NCI-H1930 (cell line): ENCODE measurements at places on chromosomes 1 and 21.
A peak's percentile ranks its signal among the peaks of the same experiment; 100 is the strongest.

DNA sequence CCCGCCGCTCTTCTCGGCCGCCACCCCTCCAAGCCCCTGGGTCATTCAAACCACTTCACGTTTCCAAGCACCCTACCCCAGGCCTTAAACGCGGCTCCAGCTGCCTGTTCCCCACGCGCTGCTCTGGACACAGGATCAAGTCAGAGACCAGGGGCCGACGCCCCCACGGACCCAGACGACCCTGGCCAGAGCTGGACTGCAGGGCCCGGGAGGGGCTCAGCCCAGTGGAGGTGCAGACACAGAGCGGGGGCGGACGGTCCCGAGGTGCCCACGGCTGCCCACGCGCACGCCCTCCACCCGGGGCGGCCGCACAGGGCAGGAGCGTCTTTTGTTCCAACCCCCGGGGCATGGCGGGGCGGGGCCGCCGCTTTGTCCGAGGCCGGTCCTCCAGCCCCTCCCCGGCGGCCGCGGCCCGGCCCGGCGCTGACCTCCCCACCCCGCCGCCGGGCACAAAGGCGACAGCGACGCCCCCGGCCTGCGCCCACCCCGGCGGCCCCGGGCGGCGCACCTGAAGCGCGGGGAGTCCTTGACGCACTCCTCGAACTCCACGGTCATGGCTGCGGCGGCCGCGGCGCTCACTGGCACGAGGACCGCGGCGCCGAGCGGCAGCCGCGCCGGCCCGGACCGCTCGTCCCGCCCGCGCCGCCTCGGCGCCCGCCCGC is 338 bp downstream of the ACAP3 start:
- no peak for DNase-seq

DNA sequence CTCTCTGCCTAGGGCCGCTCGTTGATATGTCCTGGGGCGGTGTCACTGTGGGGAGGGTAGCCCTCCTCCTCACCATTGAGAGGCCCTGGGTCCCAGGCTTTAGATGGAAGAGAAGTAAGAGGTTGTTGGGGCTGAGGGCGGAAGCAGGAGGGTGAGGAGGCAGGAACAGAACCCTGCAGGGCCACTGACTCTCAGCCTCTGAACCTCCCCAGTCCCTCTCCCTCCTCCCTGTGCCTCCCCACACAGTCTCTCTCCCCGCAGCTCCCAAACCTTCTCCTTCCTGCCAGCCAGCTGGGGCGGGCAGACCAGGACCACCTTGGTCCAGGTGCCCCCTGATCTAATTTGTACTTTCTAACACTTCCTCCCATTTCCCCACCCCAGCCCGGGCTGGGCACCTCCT is 14.3 kb upstream of the FAM131C start:
- no peak for DNase-seq

DNA sequence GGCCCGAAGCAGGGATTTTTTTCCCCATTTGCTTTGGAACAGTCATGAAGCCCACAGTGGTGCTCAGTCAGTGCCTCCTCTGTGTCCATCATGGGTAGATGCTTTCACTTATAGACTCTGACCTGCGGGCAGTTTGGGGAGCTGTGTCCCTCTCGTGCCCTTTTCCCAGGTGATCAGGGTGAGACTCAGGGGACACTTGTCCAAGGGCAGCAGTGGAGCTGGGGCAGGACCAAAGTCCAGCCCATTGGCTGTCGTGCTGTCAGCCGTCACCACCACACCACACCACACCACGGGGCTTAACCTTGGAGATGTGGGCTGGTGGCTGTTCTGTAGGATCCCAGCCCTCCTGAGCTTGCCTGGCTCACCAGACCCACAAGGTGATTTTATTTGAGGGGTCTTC is 34.9 kb downstream of the SIM2 start:
- DNase-seq = no peak

- DNase-seq = no peak
Measured at GRCh38 chr1:116002781-116003420, 26.6 kb downstream of the SLC22A15 start.

DNA sequence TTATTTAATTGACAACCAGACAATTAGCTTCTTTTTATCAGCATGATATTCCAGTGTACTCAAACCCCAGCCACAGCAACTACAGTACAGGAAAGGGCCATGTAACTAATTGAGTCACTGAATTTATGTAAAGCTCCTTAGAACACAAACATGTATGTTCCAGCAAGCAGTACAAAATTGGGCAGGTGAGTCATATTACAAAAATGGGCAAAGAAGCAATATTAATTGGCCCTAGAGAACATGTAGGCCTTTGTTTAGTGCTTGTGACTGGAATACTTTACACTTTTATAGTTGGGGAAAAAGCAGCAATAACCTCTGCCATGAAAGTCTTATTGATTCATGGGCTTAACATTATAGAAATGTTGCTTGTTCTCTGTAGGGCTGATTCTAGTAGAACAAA is 31.8 kb downstream of the CLEC20A start:
- no peak for DNase-seq

- no peak for DNase-seq
Measured at GRCh38 chr1:76687307-76688175, 179.7 kb upstream of the ST6GALNAC5 start.

DNA sequence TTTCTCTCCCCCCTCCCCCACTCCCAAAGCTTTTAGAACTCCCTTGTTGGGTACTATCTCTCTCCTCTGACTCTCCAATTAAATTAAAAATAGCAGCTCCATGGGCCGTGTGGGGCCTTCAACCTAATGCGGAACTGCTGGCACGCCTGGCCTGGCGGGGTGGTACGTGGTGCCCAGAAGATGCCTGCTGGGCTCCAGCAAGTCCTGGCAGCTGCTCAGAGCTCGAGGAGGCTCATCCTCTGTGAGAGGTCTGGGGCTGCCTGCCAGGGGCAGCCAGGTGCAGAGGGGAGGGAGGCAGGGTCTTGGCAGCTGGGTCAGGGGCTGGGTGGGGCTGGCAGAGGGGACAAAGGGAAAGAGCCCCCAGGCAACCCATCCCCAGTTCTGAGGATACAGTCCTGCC is 74.4 kb downstream of the ACTL8 start:
- no peak for DNase-seq

GRCh38 chr21:27649323-27649722 is 682.4 kb upstream of the ADAMTS5 start:
- no peak for DNase-seq

GRCh38 chr1:119779869-119780356 is 11.2 kb upstream of the HMGCS2 start:
- DNase-seq = no peak

GRCh38 chr1:164583835-164584539 is 25.0 kb downstream of the PBX1 start:
- no peak for DNase-seq

- DNase-seq = no peak
Measured at GRCh38 chr1:77524038-77524437, 158.4 kb downstream of the ZZZ3 start.

DNA sequence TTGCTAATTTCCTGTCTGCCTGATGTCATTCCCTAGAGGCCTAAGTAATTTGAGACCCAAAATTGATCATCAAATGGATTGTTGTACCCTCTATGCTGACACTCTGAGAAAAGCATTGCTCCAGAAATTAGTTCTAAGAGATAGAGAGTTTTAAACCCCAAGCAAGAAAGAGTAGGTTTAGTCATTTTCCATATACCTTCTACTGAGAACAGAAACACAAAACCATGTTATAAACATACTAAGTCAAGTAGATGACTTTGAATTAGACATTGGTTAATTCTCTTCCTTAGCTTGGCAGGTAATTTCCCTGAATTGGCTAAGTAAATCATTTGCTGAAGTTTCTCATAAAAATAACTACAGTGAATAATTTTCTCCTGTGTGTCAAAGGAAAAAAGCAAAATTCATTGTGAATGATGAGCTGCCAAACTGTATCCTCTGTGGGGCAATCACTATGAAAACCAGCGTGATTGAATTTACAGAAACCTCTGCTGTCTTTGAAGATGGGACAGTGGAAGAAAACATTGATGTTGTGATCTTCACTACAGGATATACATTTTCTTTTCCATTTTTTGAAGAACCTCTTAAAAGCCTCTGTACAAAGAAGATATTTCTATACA is 20.1 kb downstream of the FMO4 start:
- no peak for DNase-seq

- DNase-seq = no peak
Measured at GRCh38 chr1:190196020-190196419, 281.6 kb downstream of the BRINP3 start.

- DNase-seq = no peak
Measured at GRCh38 chr1:204196068-204196795, at the start of gene KISS1. Gene KISS1, minus strand, starts transcription at chr1:204196491. Its CDS starts 3,615 bp downstream, at chr1:204192876.

DNA sequence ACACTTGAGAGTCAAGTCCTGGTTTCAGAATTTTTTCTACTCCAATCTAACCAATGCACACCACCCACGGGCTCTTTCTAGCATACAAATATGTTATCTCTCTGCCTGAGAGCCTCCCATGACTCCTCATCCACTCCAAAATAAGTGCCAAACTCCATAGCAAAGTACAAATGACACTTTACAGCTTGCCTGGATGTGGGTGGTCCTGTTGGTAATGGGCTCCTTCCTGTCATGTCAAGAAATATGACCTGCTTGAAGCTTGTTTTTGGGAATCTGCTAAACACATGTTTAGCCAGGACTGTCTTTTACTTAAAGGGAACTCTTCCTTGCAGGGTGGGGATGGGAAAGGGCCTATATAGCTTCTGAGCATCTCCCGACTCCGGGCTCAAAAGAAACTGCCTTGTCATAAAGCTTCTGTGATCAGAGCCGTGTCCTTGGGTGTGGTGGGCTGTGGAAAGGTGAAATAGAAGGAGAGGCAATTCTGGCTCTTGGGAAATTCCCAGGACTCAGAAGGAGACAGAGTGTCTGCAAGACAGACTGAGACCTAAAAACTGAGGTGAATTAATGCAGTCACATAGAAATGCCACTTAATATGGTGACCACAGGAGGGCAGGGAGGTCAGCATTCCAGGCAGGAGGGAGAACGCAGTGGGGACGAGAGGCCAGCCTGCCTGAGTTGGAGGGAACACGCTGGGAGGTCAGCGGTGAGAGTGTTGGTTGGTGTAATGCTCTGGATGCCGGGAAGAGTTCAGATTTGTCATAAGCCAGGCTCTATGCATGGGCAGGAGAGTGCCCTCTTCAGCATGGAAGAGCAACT is 6.1 kb upstream of the IGFN1 start:
- no peak for DNase-seq

- DNase-seq = peak; percentile 95
Measured at GRCh38 chr1:28505406-28506187, at the start of gene RCC1. Gene RCC1, plus strand, starts transcription at chr1:28506043. Its CDS starts 23,824 bp downstream, at chr1:28529867.

- no peak for DNase-seq
Measured at GRCh38 chr1:2233997-2234761, 6.1 kb downstream of the SKI start.

DNA sequence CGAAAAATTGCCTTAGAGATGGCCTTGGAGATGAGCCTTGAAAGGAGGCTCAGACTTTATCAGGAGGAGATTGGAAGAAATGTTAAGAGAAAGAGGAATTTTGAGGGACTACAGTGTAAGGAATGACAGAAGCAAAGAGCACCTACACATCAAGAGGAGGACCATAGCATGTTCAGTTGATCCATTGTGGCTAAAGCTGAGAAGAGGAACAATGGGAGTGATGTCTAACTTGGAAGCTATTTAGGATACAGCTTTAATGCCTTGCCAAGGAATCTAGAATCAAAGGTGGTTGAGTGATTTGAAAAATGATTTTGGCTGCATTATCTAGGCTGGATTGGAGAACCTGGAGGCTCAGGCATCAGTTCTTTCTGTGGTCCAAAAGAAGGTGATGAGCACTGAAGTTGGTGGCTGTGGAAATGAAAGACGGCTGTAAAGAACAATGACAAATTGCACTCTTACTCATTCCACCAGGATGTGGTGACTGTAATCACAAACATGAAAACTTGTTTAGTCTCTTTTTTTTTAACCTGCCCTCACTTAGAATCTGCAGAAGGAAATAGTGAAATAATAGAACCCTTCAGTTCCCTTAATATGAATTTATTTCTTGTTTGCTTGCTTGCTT is 11.3 kb downstream of the FAM20B start:
- DNase-seq = no peak

GRCh38 chr21:43937891-43938309 is 72.9 kb downstream of the AGPAT3 start:
- DNase-seq = no peak

- no peak for DNase-seq
Measured at GRCh38 chr1:7153464-7153863, 368.2 kb downstream of the CAMTA1 start.

GRCh38 chr1:211114446-211114845 is 19.5 kb downstream of the KCNH1 start:
- DNase-seq = no peak

GRCh38 chr1:7077970-7078369 is 292.7 kb downstream of the CAMTA1 start:
- DNase-seq = no peak

- no peak for DNase-seq
Measured at GRCh38 chr1:100187912-100188311, 9.9 kb upstream of the LRRC39 start.

GRCh38 chr1:93340090-93340489 is 5.6 kb upstream of the DR1 start:
- no peak for DNase-seq

DNA sequence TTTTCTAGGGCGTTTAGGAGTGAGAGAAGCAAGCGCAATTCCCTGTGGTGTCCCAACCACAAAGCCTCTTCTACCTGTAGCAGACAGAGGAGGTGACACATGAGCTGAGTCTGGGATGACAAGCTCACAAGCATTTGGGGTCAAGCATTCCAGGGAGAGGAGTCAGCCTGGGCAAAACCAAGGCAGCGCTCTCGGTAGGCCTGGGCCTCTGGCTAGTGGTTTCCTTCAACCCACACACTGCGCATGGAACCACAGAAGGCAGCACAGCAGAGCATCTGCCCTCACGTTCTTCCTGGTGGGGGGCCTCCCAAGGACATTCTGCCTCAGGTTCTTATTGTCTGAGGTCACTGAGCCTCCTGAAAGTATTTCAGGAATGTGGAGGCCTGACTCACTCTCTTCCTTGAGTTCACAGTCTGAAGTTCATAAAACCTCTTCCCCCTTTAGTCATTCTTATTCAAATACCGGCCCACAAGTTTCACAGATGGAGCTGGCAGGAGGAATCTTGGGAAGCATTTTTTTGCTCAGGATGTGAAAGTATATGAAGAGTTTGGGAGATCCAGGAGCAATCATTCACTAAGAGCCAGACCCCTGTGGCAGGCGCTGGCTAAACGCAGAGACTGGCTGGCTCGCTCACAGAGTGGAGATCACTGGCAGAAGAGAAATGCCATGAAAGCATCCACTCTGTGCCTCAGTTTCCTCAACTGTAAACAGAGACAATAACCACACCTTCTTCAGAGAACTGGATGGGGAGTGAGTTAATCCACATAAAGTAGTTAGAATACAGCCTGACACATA is 26.8 kb downstream of the CCN1 start:
- DNase-seq = no peak

DNA sequence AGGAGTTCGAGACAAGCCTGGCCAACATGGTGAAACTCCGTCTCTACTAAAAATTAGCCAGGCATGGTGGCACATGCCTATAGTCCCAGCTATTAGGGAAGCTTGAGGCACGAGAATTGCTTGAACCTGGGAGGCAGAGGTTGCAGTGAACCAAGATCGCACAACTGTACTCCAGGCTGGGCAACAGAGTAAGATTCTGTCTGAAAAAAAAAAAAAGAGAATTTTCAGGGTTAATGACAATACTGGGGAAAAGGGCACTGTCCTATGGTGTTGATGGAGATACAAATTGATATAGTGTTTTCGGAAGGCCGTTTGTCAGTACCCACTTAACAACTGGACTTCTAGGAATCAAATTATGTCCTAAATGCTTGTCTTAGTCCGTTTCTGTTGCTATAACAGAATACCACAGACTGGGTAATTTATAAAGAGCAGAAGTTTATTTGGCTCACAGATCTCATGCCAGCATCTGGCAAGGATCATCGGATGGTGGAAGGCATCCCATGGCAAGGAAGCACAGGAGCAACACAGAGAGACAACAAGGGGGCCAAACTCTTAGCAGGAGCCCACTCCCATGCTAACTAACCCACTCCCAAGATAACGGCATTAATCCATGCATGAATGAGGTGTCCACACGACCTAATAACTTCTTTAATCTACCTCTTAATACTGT is 41.3 kb downstream of the ZBTB8A start:
- no peak for DNase-seq
